ENCODE measurements at places on chromosomes 6 and 20. TPM values are rescaled to one million over a fixed set of nuclear protein-coding genes. Genes with fewer than 3 reads are reported as not detected.

The KIAA0408 gene
- total RNA-seq: 5.6 TPM

The MRAP2 gene
- total RNA-seq: 1.1 TPM

The PSMG4 gene
- total RNA-seq: 26.1 TPM

The CCHCR1 gene
- 10.1 TPM for total RNA-seq

The NR2E1 gene
- total RNA-seq: 0.09 TPM

The TAAR9 gene
- not detected for total RNA-seq

The TMEM244 gene
- total RNA-seq: not detected

The ISM1 gene
- 0.20 TPM for total RNA-seq

The CD93 gene
- not detected for total RNA-seq

The GFOD1 gene
- total RNA-seq: 1.2 TPM

The MPIG6B gene
- not detected for total RNA-seq

The SPATA2 gene
- total RNA-seq: 8.8 TPM

The E2F3 gene
- total RNA-seq: 13.3 TPM

The C6orf58 gene
- not detected for total RNA-seq

The NCOA5 gene
- 26.8 TPM for total RNA-seq

The TFAP2B gene
- total RNA-seq: not detected

The FAXC gene
- total RNA-seq: 7.2 TPM

The MAP7 gene
- 22.2 TPM for total RNA-seq

The C6orf132 gene
- total RNA-seq: 1.9 TPM

The SALL4 gene
- 1.3 TPM for total RNA-seq

The LY6G6F gene
- total RNA-seq: not detected

The MYL9 gene
- 29.0 TPM for total RNA-seq

The MAP3K5 gene
- 2.3 TPM for total RNA-seq

The PTCRA gene
- not detected for total RNA-seq

The KIFC1 gene
- 49.0 TPM for total RNA-seq

The SMIM26 gene
- 159 TPM for total RNA-seq

The HUS1B gene
- total RNA-seq: not detected

The LAMA4 gene
- total RNA-seq: 1.4 TPM

The EYA4 gene
- total RNA-seq: 12.6 TPM

The FHL5 gene
- not detected for total RNA-seq

The CFAP61 gene
- 0.34 TPM for total RNA-seq

The C6orf15 gene
- total RNA-seq: not detected

The E2F1 gene
- total RNA-seq: 31.7 TPM

The ARMH2 gene
- total RNA-seq: not detected

The NKX2-2 gene
- total RNA-seq: not detected

The GZF1 gene
- 11.8 TPM for total RNA-seq

The CDH22 gene
- 0.09 TPM for total RNA-seq

The SNX21 gene
- total RNA-seq: 6.9 TPM

The CLIC5 gene
- not detected for total RNA-seq

The SSTR4 gene
- total RNA-seq: 0.17 TPM

The RING1 gene
- total RNA-seq: 24.7 TPM

The OSTM1 gene
- 11.9 TPM for total RNA-seq

The BCAS1 gene
- total RNA-seq: 0.42 TPM

The DAAM2 gene
- total RNA-seq: 0.02 TPM

The ARHGAP40 gene
- not detected for total RNA-seq

The MATN4 gene
- 0.19 TPM for total RNA-seq

The RPS10 gene
- 2,352 TPM for total RNA-seq

The TNXB gene
- total RNA-seq: 0.57 TPM

The TRIM15 gene
- not detected for total RNA-seq

The PHACTR3 gene
- total RNA-seq: not detected

The C20orf204 gene
- 0.54 TPM for total RNA-seq

The PPP2R5D gene
- 28.9 TPM for total RNA-seq

The TAP1 gene
- total RNA-seq: 34.4 TPM

The TP53TG5 gene
- total RNA-seq: not detected

The TCP11 gene
- total RNA-seq: not detected

The SLC22A16 gene
- total RNA-seq: not detected

The PRND gene
- not detected for total RNA-seq

Measured in A549 treated with ZK216348 at 1 μM for 4 hours (cell line).